ENCODE measurements at places on chromosomes 7 and 10.

- DNase-seq = no peak
Observed at GRCh38 chr7:2082139-2082998, 150.4 kb downstream of the MAD1L1 start.

DNA sequence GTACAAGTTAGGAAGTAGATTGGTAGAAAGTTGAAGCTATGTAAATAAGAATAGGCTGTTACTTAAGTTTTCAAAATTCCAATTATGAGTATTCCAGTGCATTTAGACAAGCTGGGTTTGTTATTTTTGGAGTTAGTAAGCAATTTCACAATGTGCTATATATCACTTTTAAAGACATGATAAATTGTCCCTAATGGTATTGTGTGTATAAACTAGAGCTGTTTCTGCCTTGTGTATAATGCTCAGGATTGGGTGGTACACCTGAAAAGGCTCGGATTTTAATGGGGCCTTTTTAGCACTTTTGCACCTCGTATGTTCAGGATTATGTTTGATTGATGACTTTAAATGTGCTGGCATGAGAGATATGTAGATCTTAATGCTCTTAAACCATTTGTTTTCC lies 175.8 kb downstream of the VTI1A start:
- DNase-seq = no peak

GRCh38 chr10:71072823-71073210 lies 139.6 kb upstream of the UNC5B start:
- no peak for DNase-seq

DNA sequence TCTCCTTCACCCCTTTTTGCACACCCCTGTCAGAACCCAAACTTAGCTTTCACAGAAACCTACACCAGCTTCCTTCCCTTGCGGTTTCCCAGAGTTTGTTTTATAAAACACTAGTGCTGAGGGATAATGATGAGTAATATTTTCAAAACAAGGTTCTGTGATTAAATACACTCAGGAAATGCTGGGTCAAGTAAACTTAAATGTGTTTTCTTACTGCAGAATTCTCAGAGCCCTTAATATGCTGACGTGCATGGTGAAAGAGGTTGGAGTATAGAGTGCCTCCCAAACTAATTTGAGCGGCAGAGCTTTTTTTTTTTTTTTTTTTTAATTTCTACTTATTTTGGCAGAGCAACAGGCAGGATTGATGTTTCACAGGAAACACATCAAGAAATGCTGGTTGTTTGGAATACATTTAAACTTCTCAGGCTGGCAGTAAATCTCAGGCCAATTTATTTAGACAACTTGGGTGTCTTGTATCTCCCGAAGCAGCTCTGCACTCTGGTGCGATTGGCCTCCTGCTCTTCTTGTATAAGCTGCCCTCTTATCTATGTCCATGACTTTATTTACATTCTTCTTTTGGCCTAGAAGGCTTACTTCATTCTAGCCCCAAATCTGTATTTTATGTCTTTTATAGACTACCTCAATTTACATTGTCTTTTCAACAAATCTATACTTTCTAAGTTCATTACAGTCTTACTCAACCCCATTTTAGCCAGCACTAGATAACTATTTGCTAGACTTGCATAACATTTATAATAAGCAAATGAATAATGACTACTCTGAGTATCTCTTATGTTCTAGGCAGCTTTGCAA lies 165.4 kb downstream of the BMPER start:
- no peak for DNase-seq

GRCh38 chr10:7405637-7406036 lies 5.2 kb downstream of the SFMBT2 start:
- peak; percentile 45 for DNase-seq

- no peak for DNase-seq
Observed at GRCh38 chr7:99027241-99027640, 116.7 kb downstream of the SMURF1 start.

All from stimulated activated CD4-positive, alpha-beta T cell treated with anti-CD3 and anti-CD28 coated beads, Interleukin-15, amount 100 ng/mL, for 24 hours (primary cell).